Activated CD4-positive, alpha-beta T cell treated with anti-CD3 and anti-CD28 coated beads, Interleukin-2, Interleukin-4, amounts not matched to agents 100 ng/mL and 50 ng/mL, durations not matched to agents 16 hours and 8 hours (primary cell): ENCODE measurements at places on chromosomes 6 and 20.
A peak's percentile ranks its signal among the peaks of the same experiment; 100 is the strongest.

GRCh38 chr6:100472674-100473073 lies 8.0 kb upstream of the SIM1 start:
- peak; percentile 85 for DNase-seq

DNA sequence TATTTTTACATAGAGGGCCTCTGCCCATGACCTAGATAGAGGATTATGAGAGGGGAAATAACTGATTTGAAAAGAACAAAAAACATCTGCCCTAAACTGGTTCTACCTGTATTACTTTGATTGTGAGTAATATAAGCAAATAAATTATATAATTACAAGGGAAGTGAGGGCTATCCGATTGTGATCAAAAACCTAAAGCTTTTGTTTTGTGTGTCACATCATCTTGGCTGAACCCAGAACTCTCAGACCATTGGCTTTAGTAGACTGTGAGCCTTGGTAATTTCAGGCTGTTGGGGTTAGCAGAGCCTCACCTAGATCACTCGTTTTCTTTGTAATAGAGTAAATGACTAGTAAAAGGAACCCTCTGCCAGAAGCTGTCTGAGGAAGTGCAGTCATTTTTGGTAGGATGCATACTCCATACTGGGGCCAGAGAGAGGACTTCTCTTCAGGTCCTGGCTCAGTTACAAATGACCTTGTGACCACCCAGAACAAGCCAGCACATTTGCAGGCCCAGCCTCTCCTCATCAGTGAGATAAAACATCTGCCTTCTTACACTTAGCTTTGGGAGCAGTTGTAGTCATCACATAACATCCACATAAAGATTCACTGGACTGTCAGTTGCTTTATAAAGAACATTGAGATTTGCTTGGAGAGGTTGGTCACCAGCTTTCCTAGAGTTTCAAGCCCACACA lies 13.5 kb downstream of the STK35 start:
- no peak for DNase-seq

- DNase-seq: peak; percentile 62
Measured at GRCh38 chr20:45347936-45348778, at the start of gene SDC4. SDC4 (minus strand) TSS chr20:45348424; CDS start chr20:45348384, 40 bp downstream.

DNA sequence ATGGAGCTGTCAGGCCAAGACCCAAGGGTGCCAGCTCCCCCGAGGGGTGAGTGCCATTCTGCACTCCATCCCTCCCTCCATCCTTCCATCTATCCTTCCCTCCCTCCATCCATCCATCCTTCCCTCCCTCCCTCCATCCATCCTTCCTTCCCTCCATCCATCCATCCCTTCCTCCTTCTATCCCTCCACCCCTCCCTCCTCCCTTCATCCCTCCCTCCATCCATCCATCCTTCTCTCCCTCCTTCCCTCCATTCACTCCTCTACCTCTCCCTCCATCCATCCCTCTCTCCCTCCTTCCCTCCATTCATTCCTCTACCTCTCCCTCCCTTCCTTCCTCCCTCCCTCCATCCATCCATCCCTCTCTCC lies 41.3 kb upstream of the MRGBP start:
- DNase-seq: no peak

GRCh38 chr6:142707255-142707654 lies 237.7 kb downstream of the HIVEP2 start:
- no peak for DNase-seq

DNA sequence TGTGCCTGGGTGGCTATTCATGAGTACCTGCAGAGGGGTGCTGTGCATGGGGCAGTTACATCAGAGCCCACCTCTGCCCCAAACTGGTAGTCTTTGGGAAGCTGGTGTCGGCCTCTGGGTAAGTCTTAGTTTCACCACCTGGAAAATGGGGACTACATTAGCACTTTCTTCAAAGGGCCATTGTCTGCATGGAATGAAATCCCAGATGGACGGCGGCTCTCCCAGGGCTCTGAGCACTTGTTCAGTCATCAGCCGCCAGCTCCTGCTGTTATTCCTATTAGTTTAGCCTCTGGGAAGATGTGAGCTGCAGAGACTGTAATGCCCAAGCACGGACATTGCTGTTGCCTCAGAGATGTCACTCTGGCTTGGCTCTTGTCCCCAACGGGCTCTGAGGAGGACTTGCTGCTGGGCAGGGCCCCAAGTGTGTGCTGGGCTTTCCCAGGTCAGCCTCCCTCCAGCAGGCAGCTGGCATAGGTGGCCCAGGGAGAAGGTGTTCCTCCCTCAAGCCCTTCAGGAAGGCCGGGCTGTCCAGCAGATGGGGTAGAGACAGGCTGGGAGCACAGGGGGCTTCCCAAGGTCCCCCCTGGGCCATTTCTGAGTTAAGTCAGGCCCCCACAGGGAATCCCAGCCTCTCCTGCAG lies 268.3 kb downstream of the TFAP2C start:
- no peak for DNase-seq

DNA sequence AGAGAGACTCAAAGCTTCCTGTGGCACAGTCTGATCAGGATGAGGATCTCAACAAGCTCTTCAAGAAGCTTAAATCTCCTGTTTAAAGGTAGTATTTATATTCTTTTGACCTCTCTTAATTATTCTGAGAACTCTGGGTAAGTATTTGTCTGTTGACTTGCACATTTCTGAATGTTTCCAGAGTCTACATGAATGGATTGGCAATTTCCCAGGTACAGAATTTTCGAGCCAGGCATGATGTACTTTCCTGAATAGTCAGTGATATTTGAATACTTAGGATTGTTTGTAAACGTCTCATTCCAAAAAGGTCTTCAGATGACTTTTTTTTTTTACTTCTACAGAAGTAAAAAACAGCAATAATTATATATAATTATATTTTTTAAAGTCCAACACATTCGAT lies 293.4 kb downstream of the TBC1D32 start:
- no peak for DNase-seq
